Activated effector memory CD4-positive, alpha-beta T cell treated with Interleukin-2 at 50 U/mL for 16 hours (primary cell): ENCODE measurements at places on chromosomes 2 and 18.

GRCh38 chr2:140759426-140760156, 1371.2 kb downstream of the LRP1B start:
- DNase-seq: no peak

GRCh38 chr18:22709288-22710060, 223.7 kb upstream of the RBBP8 start:
- no peak for DNase-seq

- DNase-seq: no peak
Observed at GRCh38 chr2:157178874-157179273, 78.6 kb upstream of the GALNT5 start.

- no peak for DNase-seq
Observed at GRCh38 chr2:241232736-241233575, 44.5 kb downstream of the ANO7 start.

- peak; percentile 75 for DNase-seq
Observed at GRCh38 chr2:201231781-201232466, 28.4 kb upstream of the CASP8 start.

DNA sequence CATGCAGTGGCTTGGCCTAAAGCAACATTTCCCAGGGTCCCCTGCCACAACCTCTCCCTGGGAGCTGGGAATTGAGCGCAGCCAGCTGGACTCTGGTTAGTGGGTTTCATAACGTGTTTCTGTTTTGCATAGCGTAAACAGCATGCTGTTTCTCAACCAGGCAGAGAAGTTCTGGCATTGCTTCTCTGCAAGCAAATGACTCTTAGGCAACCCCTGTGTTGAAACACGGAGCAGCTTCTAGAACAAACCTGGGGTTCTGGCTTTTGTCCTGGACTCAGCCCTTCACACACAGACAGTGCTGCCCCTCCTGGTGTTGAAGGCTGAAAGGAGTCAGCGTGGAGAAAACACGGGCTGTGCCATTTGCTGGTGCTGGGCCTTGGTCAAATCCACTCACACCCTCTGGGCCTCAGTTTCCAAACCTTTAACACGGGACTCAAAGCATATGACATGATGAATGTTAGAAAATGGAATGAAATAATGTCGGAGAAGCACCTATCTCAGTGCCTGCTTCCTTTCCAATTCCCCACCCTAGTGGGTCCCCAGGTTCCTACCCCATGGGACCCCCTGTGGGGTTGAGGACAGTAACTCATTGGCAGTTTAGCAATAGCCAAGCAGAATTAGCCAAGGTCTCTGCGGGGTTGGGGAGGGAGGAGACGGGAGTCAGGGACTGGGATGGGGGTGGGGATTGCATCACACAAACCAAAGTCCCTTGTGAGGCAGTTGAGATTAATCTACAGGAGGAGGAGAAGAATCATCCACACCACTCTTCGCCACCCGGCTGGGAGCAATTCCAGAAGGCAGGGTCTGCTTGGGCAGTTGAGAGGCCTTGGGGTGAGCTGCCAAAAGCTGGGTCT, 30.2 kb upstream of the IL1R2 start:
- no peak for DNase-seq

- no peak for DNase-seq
Observed at GRCh38 chr2:84694088-84694622, 177.9 kb downstream of the DNAH6 start.

DNA sequence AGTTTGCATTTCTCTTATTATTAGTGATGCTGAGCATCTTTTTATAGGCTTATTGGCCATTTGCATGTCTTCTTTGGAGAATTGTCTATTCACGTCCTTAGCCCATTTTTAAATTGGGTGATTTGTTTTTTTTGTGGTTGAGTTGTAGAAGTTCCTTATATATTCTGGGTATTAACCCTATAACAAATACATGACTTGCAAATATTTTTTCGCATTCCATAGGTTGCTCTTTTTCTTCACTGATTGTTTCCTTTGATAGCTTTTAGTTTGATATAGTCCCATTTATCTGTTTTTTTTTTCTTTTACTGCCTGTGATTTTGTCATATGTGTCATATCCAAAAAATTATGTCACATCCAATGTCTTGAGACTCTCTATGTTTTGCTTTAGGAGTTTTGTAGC, 243.6 kb downstream of the GPD2 start:
- no peak for DNase-seq

DNA sequence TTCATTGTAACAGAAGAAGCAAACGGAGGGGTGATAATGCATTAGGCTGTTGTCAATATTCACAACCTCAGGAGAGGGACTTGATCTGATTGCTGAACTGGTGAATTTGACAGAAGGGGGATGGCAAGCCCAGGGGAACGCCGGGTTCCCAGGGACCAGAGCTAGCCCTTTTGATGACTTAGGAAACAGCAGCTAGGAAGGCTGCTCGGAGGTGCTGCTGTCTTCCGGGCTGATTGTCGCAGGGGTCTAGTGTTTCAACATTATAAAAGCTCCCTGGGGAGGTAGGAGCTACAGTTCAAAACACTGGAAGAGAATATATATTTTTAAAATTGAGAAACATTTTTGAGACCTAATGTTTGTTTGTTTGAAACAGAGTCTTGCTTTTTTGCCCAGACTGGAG, 47.3 kb downstream of the CD8B2 start:
- DNase-seq: no peak

- DNase-seq: no peak
Observed at GRCh38 chr2:199940373-199940772, 14.9 kb downstream of the TYW5 start.

- no peak for DNase-seq
Observed at GRCh38 chr18:54130177-54130576, 94.3 kb downstream of the MBD2 start.

GRCh38 chr18:25256439-25256838, 95.5 kb downstream of the ZNF521 start:
- DNase-seq: no peak

GRCh38 chr2:3488855-3489763, 30.2 kb downstream of the ADI1 start:
- DNase-seq: no peak

GRCh38 chr2:31282634-31283033, 48.7 kb downstream of the EHD3 start:
- no peak for DNase-seq

- no peak for DNase-seq
Observed at GRCh38 chr2:161745866-161746614, 121.8 kb downstream of the SLC4A10 start.

DNA sequence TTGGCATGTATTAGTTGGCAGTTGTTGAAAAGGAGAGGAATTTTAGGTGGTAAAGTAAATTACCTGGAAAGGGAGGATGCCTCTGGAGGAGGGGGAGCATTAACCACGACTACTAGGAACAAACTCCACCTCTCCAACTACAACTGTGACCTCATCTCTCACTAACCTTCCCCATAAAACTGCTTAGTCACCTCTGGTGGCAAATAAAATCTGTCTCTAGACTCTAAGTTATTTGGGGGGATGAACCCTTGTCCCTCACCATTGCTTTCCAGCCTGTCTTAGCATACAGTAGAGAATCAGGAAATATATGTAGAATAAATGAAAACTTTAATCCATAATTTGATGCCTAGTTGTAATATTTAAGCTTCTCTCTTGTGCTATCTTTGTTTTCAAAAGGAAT, 27.6 kb upstream of the MYO1B start:
- DNase-seq: no peak

DNA sequence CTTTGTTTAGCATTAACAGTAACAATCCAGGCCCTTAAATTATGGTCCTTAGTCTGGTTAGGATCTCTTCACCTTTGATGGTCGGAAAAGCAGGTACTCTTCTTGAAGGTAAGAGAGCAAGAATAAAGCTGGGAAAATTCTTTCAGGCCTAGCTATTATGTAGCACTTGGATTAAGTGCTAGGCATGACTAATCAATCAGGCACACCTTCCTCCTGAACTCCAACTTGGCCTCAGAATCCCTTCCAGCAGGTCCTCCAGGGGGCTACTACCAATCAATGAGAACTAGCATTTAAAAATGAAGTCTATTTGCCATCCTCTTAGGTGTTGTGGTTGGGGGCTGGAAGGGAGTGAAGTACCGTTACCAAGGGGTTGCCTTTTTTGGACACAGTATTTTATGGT, 3.7 kb downstream of the SMYD1 start:
- DNase-seq: no peak

DNA sequence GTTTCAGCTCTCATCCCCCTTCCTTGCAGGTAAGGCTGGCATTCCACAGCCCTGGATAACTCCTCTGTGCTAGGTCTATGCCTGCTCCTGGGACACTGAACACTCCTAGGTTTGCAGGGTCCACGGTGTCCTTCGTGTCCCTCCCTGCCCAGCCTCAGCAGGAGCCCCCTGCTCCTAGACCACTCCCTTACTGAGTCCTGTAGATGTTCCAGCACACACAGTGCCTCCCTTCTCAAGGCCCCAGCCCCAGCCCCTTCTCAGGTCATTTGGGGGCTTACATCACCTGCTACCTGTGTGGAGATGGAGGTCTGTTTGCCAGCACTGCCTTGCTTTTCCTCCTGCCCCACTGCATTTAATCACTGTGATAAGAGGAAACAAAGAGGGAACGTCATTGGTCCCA, 146.4 kb upstream of the TNP1 start:
- no peak for DNase-seq

DNA sequence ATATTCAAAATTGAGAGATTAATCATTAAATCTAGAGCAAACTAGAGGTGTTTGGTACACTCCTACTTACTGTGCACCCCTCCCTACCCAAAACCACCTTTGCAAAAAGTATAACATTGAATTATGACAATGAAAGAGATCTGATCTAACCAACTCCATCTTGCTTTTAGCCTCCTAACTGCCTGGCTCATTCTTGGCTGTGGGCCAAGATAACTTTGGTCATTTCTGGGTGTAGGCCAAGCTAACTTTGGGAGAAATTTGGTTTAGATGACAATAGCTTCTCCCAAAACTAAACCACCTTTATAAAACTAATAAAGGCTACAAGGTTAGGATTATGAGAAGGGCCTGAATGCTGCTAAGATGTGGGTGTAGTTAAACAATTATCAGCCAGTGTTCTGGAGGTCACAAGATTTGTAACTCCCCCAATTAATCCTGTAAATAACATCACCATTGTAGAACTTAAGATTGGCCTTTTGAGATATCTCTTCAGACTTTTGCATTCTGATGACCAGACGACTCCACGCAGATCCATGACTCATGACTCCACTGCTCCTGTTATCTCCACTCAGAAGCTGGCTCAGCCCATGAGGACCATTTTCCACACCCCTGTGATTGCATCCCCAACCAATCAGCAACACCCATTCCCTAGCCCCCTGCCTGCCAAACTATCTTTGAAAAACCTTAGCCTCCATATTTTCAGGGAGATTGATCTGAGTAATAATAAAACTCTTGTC, 160.2 kb downstream of the FBXO15 start:
- no peak for DNase-seq
